NCI-H2081 treated with DMSO at 0.1 percent for 48 hours (cell line): ENCODE measurements at places on chromosomes 4 and X.
A peak's percentile ranks its signal among the peaks of the same experiment; 100 is the strongest.

DNA sequence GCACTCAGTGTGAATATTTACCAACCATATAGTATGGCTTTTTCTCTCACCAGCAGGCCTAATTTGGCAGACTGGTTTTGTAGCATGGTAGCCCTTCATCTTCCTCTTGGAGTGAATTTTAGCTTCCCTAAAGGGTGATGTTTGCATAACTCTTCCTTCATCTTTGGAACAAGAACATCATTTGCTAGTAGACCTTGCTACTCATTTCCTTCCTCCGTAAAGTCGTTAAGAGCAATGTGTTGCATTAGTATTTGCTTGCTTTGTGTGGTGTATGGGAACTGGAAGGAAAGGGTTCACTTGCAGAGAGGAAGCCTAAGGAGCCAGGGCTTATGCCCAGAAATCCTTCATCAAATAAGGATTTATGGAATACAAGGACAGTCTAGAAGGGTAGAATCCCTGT, 50.2 kb upstream of the PGRMC2 start:
- DNase-seq: no peak

DNA sequence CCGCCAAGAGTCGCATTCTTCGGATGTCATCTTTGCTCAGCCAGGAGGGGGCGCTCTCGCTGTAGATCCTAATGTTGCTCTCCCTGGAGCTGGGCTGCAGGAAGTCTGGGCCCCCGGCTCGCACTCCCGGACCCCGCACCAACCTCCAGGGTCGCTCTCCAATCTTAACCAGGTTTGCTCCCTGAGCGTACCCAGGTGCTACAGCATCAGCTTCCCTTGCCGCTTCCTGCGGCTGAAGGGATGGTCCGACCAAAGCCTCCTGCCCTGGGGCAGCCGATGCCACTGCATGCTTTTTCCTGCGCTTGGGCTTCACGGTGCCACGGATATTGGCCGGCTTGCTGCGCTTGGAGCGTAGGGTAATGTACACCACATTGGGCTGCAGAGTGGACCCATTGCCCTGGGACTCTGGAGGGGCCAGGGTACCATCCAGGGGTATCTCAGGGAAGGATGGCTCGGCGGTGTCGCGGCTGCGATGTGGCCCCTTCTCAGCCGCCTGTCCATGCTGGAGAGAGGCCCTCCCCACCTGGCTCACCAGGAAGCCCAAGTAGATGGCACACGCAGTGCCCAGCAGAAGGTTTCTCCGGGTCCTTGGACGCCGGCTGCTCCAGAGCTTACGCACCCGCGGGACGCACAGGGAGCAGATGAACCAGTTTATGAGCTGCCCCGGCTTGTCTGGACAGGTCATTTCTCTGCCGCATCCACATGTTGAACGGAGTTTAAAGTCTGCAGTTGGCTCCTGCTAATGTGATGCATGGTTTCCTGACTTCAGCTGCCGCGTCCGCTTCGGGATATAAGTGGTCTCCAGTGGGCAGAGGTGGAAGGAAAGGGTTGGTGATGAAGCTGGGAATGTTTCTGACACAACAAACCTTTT, 1.9 kb downstream of the GASK1B start:
- DNase-seq: no peak

GRCh38 chr4:82652062-82652461, 90.3 kb upstream of the TMEM150C start:
- DNase-seq: no peak

DNA sequence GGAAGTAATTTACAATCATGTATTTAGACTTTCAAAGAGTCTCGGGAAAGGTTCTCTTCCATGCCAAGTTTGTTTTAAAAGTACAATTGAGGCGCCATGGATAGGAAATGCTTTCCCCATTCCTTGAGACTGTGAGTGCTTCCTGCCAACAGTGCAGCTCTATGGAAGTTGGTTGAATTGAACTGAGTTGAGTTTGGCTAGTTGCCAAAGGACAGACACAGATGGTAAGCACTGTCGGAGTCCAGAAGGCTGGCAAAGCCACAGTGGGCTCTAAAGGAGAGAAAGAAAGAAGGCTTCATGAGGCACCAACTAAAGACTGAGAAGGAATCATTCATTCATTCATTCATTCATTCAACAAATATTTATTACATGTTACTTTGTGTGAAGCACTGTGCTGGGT, 4.3 kb upstream of the KCNE5 start:
- DNase-seq: peak; percentile 16

DNA sequence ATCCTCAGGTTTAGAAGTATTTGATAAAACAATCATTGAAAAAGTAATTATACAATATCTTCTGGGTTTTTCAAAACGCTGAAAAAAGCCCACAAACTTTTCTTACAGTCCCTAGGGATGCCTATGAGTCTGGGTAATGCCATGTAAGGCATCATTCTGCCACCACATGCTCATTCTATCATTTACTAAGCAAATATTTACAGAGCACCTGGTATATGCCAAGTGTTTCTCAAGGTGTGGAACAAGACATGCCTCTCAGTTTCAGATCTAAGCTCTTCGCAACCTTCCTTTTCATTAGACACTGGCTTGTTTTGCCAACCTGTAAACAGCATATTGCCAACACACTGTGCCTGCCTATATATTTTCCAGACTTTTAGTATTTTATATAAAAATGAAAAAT, 17.7 kb downstream of the MID1 start:
- no peak for DNase-seq

GRCh38 chrX:12329476-12329875, 191.2 kb downstream of the FRMPD4 start:
- no peak for DNase-seq

- DNase-seq: no peak
Observed at GRCh38 chrX:72031634-72032033, 100.1 kb downstream of the RTL5 start.

DNA sequence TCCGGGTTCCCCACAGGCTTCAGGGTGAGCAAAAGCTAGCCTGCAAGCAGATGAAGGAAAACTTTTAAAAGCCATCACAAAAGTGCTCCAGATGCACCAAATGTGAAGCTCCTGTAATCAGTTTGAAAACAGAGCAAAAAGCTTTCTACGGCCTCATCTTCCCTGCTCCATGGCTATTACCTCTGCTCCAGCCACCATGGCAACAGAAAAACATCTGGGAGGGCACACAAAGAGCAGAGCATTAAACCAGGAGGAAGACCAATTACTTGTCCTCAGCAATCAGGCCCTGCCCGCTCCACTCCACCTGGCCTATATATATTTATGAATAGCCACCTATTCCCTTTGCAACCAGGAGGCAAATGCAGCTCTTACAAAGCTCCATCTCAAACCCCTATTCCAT, 33.6 kb downstream of the TMEM154 start:
- DNase-seq: no peak
